NCI-H510A treated with DMSO at 0.1 percent for 48 hours (cell line): ENCODE measurements at places on chromosomes 7 and 10.

- peak; percentile 24 for DNase-seq
These were observed 18.0 kb downstream of the STX1A start for GRCh38 chr7:73701357-73701995.

DNA sequence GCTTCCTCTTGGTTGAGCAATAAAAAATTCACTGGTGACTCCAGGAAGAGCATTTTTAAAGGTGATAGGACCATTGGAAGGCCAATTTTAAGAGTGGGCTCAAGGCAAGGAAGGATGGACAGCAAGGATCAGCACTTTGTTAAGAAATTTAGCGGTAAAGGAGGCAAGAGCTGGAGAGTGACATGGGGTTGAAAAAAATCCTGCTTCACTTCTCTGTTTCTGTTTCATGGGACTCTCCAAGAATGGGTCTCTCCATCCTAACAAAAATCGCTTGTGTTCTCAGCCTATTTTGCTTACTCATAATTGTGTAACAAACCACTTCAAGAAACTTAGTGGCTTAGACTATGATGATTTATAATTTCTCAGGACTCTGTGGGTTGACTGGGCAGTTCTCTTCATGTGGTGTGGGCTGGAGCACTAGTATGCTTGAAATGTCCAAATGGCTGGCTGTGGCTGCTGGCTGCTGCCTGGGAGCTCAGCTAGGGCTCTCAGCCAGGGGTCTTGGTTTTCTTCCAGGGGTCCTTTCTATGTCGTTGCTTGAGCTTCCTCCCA is 59.8 kb upstream of the ZNRF2 start:
- DNase-seq, result no peak

DNA sequence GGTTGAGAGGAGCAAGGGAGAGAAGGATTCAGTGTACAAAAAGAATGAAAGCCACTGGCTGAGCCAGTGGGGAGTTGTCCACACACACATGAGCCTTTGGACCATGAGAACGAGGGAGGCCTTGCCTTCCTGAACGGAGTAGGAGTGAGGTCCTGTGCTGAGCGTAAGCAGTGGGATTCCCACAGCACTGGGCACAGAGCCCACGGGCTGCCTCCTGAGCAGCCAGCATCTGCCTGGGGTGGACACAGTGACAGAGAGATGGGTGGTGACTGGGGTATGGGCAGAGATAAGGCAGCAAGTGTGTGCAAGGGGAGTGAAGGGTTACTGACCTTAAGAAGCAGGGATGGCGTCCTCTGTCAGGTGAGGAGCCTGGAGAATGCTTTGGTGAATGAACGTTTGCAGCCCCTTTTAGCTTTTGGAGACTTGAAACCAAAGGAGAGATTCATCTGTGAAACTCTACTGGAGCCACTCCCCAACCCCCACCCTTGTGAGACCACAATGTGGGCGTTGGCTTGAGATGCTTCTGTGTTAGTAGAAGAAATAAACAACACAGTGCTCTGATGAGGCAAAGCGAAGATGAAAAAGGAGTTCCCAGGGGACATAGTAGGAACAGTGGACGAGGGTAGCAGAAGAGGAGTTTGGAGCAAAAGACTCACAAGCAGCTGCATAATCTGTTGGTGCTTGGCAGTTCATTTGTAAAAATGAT is 56.5 kb downstream of the FIGNL1 start:
- DNase-seq, result no peak

DNA sequence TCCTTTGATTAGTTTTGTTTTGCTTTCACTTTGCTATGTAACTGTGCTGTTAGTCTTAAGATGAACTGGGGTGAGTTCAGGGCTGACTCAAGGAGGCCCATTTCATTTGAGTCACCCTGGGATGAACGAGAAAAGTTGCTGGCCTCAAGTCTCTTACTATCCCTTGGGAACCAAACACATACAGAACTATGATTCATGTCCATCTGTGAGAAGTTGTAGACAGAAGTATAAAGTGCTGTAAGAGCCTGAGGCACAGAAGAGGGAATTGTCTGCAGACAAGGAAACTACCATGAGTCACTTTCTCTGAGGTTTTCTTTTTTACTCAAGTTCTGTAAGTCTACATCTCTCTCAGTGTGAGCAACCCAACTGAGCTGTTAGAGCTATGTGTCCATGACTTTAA is 179.8 kb upstream of the CSTF2T start:
- no peak for DNase-seq

- DNase-seq, result no peak
These were observed 1404.2 kb upstream of the CELF2 start for GRCh38 chr10:9613338-9614075.

DNA sequence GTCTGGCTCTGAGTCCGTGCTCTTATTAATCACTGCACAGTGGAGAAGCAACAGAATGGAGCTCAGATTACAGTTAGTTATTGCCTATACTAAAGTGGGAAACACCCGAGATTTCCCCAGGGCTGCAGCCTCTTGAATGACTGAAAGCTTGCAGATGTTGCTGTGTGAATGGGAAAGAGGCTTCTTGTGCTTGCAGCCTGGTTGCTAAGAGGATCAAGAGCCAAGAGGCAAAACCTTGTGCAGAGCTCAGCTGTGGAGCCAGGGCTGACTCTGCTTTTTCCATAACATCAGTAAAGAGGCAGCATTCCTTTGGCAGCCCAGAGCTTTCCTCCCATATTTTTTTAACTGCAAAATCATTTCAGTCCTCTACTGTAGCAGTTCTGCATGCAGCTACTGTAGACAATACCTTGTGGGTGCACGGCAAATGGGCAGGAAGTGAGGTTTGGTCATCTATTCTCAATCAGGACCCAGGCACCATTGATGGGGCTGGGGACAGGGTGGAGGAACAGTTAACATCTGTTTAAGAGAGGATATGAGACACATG is 86.5 kb downstream of the RALA start:
- DNase-seq, result peak; percentile 76

GRCh38 chr7:81209059-81209458 is 290.2 kb upstream of the SEMA3C start:
- DNase-seq, result no peak

DNA sequence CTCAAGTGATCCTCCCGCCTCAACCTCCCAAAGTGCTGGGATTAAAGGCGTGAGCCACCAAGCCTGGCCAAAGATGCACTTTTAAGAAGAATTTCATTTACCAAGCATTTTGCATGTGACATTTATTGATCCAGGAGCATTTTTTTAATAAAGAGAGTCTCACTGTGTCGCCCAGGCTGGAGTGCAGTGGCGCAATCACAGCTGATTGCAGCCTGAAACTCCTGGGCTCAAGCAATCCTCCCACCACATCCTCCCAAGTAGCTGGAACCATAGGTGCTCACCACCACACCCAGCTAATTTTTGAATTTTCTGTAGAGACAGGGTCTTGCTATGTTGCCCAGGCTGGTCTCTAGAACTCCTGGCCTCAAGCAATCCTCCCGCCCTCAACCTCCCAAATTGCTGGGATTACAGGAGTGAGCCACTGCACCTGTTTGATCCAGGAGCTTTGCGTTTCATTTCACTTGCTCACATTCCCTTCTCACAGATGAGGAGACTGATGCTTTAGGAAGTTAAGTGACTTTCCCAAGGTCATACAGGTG is 4.4 kb upstream of the TBL2 start:
- DNase-seq, result no peak

DNA sequence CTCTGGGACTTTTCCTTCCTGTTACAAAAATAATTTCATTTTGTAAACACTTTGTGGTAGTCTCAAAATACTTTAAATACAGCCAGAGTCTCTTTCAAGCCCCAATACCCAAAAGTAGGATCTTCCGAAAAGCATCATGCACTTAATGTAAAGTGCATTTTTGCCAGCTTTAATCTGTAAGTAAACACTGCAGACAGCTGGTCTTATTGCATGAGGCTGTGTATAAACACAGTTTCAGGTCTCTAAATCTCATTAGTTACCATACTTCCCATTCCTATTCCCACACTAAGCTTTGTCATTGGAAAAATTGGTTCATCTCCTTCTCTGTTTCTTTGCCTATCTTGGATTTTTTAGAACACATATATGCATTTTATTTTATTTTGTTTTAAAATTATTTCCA is 87.6 kb upstream of the GNAI1 start:
- DNase-seq, result peak; percentile 24

- no peak for DNase-seq
These were observed 505.6 kb upstream of the MKI67 start for GRCh38 chr10:128631801-128632241.
